ENCODE measurements at places on chromosomes 3 and 15.

DNA sequence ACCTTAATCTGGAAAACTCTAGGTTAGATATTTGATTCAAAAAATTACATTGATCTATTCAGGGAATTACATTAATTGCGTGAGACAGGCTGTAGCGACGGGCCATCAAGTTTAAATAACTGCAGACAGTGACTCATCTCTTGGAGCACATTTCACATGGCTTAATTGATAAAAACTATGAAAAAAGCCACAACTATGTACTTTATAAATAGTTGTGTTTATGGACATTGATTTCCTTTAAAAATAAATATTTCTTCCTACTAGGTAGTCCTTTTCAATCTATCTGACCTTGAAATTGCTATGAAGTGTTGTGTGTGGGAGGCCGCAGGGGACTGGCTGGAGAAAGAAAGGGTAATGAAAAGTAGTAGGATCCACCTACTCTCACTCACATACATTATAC, 157.8 kb downstream of the IL1RAP start:
- DNase-seq: no peak

DNA sequence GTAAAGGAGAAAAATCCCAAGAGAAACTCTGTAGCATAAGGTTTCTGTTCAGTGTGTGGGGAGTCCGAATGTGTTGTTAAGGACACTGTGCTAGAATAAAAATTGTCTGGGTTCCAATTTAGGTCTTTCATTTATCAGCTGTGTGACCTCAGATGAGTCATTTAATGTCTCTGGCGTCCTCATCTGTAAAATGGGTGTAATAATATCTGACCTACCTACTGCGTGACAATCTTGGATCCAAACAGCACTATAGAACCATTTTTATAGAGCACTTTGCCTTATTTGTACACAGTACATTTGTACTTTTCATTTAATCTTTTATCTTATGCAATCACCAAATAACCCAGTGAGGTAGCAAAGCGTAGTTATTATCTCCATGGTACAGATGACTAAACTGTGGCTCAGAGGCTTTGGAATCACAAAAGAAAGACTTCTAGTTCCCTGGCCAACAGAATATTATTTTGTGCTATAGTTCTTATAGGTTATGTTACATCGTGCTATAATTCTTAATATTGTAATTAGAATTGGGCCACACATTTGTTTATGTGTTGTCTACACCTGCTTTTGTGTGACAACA, 46.6 kb upstream of the TNIK start:
- DNase-seq: peak; percentile 46

DNA sequence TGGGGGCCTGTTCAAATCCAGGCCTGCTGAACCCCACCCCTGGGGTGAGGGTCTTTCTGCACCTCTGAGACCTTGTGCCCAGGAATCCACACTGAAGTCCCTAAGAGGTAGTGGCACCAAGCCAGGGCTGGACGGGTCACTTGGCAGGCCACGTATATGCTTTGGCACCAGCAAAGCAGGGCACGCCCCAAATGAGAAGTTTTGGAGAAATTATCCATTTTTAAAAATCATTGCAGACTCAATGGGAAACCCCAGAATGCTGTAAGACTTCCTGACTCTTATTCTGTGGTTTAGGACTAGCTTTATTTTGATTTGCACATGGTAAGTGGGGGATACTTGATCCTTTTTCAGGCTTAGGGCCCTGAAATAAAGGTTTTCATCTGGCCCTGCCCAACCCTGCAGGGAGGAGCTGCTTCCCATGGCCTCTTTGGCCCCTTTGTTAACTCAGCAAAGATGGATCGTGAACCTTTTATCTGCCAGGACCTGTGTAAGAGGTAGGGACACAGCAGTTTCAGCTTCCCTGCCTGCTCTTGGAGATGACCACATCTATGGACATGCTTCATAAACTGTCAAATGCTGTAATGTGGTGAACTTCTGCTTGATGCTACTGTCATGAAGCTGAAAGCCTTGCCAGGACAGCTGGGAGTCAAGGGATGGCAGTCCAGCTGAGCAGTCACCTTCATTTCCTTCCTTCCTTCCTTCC, 88.0 kb downstream of the HMG20A start:
- DNase-seq: no peak

DNA sequence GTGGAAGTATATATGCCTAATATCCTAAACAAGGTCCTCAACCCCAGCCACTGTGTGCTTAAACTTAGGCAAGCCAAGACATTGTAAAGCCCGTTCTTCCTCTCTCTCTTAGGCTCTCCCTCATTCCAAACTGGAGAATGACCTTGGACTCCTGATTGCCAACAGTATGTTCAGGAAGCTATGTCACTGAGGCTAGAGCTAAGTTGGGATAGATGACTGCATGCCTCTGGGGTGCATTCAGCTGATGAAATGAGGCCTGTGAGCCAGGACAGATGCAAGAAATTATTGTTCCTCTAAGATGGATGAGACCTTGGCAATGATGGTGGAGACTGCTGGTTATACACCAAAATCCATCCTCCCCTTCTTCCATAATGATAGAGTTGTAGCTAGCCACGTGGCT, 27.9 kb upstream of the TBC1D21 start:
- no peak for DNase-seq

GRCh38 chr3:55879901-55880331, 392.8 kb upstream of the WNT5A start:
- peak; percentile 32 for DNase-seq

- DNase-seq: no peak
Measured at GRCh38 chr3:150161011-150161410, 190.3 kb upstream of the PFN2 start.

DNA sequence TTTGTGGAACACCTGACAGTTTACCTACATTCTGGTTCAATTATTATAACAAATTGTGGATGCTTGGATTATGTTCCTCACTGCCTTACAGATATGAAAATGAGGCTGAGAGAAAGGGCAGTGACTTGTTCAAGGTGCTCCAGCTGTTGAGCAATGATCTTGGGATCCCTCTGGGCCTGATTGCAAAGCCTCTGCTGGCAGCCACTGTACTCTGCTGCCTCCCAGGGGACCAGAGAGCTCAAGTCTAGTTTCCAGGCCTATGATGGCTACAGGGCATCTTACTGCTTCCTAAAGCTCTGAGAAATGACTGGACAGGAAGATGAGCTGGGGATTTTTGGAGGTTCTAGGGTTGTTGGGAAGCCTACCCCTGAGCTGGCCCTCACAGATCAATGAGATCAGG, 2.3 kb upstream of the SHC4 start:
- DNase-seq: peak; percentile 92

- DNase-seq: peak; percentile 17
Measured at GRCh38 chr3:119524931-119525662, 26.8 kb downstream of the TIMMDC1 start.

GRCh38 chr3:1138036-1138435, 45.2 kb downstream of the CNTN6 start:
- no peak for DNase-seq

DNA sequence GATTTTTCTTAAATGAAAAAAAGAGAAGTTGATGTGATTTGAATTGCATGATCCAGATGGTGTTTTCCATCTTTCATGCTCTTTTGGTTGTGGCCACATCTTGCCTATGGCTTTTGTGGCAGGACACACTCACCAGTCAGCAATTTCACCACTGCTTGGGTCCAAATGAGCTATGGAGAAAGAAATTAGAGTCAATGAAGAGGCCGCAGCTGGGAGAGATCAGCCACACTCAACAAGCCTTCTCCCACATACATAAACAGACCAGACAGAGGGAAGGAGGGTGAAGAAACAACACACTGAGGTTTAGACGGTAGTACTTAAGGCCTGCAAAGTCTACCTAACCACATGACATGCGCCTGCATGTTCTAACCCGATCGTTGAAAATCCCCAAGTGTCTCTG, 110.7 kb upstream of the CDIN1 start:
- peak; percentile 91 for DNase-seq

- DNase-seq: no peak
Measured at GRCh38 chr3:191353022-191353777, 22.9 kb upstream of the UTS2B start.

GRCh38 chr3:124453189-124453588, 277.1 kb upstream of the UMPS start:
- no peak for DNase-seq

DNA sequence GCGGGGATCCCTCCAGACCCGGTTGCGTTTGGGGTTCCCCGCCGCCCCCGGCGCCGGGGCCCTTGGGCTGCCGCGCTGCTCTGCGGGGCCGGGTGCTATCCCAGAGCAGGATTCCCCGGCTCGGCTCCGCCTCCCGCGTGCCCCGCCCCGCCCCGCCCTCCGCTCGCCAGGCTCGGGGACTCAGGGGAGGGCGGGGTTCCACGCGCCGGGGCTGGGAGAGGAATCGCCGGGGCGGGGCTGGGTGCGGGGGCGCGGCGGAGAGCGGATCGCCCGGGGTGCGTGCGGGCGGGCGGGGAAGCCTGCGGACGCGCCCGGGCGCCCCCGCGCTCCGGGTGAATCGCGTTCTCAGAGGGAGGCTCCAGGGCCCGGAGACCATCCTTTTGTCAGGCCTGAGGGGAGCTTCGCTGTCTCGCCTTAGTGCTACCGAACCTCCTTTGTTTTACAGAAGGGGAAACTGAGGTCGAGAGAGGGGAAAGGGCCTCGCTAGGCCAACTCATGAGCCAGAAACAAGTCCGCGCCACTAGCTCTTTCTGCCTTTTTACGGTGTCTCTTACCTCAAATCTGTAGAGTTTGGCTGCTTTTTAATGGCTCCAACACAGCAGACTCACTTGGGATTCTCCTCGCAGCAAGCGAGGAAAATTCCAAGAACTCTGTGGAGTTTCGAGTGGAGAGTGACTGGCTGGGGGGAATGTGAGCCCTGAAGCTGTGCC, at the start of gene TMEM158:
TSS of gene TMEM158 (minus strand) at position 82 of the 710 bp plus-strand sequence. CDS start 260 bp downstream, outside the sequence.
- peak; percentile 88 for DNase-seq

DNA sequence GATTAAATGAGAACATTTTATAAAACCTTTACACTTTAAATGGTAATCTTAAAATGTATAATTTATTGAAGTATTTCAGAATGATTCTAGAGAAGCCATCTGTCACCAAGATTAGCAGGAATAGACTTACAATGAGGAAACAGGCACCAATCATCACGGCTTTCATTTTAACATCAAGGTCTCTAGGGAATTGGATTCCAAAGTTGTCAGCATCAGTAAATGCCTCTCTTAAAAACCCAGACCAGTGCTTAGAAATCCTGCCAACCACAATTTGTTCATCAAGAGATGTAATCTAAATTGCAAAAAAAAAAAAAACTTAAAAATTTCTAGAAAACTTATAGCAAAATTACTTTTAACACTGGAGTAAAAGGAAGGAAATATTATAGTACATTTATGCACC, 20.3 kb downstream of the PLSCR2 start:
- no peak for DNase-seq

- DNase-seq: no peak
Measured at GRCh38 chr3:78562328-78562727, 1205.5 kb downstream of the ROBO1 start.

DNA sequence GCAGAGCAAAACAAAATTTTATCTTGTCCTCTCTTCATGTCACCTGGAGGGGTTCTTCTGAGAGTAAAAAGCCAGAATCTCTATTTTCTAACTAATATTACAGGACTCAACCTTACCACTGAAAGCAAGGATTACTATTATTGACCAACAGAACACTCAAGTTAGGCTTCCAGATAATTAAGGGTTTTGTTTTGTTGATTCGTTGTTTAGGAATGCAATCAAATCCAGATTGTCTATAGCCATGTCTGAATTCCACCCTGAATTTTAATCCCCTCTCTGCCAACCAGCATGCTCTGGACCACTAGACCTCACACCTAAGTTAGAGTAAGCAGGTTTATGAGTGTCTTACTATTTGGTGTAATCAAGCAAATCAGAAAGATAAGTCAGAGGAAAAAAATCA, 90.7 kb downstream of the PEAK1 start:
- no peak for DNase-seq

- DNase-seq: no peak
Measured at GRCh38 chr3:12992629-12993516, 80.4 kb downstream of the IQSEC1 start.

DNA sequence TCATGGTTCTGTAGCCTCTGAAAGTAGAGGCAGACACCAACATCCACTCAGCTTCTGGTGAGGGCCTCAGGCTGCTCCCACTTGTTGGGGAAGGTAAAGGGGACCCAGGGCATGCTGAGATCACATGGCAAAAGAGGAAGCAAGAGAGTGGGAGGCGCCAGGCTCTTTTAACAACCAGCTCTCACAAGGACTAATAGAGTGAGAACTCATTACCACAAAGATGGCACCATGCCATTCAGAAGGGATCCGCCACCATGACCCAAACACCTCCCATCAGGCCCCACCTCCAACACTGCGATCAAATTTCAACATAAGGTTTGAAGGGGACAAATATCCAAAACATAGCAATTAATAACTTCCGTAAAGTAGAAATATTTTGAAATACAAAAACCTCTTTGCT, 192.3 kb downstream of the OCA2 start:
- no peak for DNase-seq

DNA sequence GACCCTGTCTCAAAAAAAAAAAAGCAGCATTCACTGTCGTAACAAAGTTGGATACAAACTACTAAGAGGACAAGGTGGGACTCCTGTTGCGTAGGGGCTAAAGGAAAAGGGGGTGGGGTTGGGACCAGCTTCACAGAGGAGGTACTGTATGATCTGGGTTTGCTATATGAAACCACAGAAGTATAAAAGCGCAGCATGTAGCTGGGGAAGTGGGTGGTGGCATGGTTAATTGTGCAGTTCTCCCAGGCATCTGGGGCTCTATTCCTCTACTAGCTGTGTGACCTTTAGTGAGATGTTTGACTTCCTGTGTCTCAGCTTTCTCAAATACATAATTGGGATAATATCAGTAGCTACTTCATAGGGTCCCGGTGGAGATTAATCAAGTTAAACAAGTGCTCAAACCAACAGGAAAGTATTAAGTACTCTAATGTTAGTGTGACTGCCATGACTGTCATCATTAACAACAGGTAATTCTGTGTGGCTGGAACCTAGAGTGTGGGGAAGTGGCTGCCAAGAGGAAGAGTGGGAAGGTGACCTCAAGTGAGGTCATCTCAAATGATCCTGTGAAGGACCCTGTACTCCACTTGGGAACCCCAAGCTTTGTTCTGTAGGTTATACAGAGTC, 11.5 kb downstream of the PARP16 start:
- DNase-seq: no peak

GRCh38 chr3:53420831-53421230, 73.5 kb upstream of the DCP1A start:
- DNase-seq: no peak

DNA sequence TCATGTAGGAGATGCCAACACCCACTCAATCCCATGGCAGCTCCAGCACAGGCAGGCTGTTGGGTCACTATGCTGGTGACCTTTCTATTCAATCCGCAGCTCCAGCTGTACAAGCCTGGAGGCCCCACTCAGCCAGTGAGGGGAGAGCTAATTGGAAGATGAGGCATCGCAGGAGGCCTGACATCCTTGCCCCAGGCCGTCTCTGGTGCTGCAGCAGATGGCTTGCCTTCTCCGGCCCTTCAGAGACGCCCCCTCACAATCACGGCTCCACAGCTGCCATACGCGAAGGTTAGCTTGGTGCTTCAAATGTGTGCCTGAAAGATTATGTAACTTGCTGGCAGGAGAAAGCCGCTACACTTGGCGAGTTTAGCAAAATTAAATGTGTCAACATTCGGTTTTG, 104.2 kb upstream of the CLSTN2 start:
- no peak for DNase-seq

- DNase-seq: no peak
Measured at GRCh38 chr3:112381673-112382542, 49.0 kb downstream of the CD200 start.
